Activated T-helper 1 cell treated with anti-CD3 and anti-CD28 coated beads, Interleukin-2, amount 50 U/mL, for 16 hours (primary cell): ENCODE measurements at places on chromosomes 4 and X.
A peak's percentile ranks its signal among the peaks of the same experiment; 100 is the strongest.

DNA sequence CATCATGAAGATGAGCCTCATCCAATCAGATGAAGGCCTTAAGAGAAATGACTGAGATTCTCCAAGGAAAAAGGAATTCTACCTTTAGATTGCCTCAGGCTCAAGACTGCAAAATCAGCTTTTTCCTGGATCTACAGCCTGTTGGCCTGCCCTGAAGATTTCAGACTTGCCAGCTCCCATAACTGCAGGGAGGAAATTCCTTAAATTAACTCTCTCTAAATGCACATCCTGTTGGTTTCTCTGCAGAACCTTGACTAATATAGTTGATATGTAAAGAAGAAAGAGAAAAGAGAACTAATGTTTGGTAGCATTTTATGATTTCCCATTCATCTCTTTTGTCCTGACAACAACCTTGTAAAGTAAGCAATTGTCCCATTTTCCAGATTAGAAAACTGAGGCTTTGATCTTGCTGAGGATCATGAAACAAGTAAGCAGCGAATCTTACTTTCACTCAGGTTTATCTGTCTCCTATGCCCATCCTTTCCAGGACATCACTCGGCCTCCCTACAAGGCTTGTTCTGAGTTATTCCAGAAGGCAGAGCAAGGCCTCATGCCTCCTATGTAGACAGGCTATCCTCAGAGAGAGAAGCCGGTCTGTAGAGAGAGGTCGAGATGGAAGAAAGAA lies 115.0 kb upstream of the LDB2 start:
- DNase-seq: no peak

- no peak for DNase-seq
These were observed 26.5 kb upstream of the TSR2 start for GRCh38 chrX:54413753-54414152.

DNA sequence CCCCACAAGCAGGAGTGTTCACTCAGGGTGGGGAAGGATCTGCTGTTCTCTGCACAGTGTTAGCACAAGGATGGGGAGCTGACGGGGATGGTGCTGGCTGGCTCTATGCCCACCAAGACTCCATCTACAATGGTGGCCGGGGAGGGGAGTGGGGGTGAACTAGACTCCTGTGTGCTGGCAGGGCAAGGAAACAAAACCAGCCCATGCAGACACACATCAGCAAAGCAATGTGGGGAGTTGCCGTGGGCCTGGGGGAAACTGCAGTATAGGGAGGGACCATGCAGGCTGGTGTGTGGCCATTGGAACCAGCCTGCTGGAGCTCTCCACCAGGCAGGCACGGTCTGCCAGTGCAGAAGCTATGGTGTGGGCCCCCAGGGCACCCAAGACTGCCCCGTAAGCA lies 195.1 kb downstream of the PWWP3B start:
- DNase-seq: no peak

GRCh38 chrX:101658661-101659491 lies 774 bp downstream of the ARMCX2 start:
- peak; percentile 18 for DNase-seq

DNA sequence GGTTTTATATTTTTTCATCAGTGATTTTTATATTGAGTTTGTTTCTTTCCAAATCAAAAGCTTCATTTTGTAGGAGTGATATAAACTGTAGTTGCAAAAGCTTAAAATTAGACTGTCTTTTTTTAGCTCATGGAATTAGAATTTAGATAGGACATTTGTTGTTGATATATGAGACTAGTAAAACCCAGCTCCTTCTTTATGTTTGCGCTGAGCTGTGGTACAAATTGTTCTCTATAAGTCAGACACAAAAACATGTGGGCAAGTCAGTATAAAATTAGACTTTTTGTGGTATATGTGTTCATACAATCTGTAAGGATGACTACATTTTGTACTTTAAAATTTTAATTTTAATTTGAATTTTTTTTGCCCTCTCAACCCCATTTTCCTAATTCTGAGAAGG lies 18.3 kb downstream of the FHIP1A start:
- no peak for DNase-seq

GRCh38 chr4:106530821-106531220 lies 162.2 kb upstream of the GIMD1 start:
- DNase-seq: no peak

DNA sequence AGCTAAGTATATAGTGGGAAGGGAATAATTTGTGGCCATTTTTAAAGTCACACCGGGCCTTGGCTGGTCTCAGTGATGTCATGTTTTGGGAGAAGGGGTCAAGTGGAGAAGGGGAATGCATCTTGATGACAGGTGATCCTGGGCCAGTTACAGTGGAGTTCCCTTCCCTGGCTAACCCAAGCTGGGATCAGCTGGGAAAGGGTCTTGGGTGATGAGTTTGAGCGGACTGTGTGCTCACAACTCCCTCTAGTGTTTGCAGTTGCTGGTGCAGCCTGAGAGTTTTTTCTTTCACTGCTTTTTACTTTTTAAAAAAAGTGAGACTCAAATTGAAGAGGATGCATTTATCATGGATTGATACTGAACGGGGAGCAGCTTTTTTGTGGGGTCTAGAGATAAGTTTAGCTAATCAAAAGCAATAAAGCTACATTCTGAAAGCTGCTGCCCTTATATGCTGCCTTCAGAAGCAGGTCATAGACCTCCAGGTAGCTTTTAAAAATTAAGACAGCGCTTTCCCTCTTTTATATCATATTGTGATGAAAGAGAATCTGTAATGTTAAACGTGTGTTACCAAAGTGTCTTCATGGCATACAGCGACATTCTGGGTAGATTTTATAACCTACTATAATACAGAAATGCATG lies 164.7 kb downstream of the DCLK2 start:
- DNase-seq: no peak

GRCh38 chrX:121036951-121037350 lies 10.5 kb upstream of the GLUD2 start:
- no peak for DNase-seq

- no peak for DNase-seq
These were observed 52.4 kb downstream of the GLRB start for GRCh38 chr4:157128395-157128794.

- no peak for DNase-seq
These were observed 108.8 kb downstream of the DDIT4L start for GRCh38 chr4:100081491-100081890.

- DNase-seq: no peak
These were observed 800.5 kb upstream of the DIAPH2 start for GRCh38 chrX:95884186-95884585.

GRCh38 chr4:142164767-142165500 lies 528.6 kb downstream of the IL15 start:
- no peak for DNase-seq

- DNase-seq: no peak
These were observed 56.4 kb upstream of the XIAP start for GRCh38 chrX:123803331-123803983.

DNA sequence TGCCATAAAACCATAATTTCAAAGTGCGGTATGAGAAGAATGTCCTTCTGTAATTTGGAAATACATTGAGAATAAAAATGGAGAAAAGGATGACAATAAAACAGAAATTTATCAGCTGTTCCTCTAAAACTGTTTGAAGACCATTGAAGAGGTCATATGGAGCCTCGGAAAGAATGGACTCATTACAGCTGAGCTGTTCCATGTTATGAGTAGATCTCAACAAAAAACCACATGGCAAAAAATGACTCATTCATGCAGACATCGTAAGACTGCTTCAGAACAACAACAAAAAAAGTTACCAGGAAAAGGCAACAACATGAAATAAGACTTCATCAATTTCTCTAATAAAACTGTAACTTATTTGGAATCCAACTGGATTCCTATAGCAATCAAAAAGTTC lies 39.7 kb downstream of the AKAP4 start:
- DNase-seq: no peak

GRCh38 chrX:132822634-132823012 lies 135.8 kb downstream of the HS6ST2 start:
- DNase-seq: no peak

DNA sequence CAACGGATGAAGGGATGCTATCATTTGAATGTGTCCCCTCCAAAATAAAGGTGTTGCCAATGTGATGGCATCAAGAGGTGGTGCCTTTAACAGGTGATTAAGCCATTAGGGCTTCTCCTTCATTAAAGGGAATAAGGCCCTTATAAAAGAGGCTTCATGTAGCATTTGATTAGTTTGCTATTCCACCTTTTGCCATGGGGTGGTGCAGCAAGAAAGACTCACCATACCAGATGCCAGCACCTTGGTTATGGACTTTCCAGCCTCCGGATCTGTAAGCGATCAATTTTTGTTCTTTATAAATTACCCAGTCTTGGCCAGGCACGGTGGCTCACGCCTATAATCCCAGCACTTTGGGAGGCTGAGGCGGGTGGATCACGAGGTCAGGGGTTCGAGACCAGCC lies 7.9 kb upstream of the SLC25A43 start:
- no peak for DNase-seq

DNA sequence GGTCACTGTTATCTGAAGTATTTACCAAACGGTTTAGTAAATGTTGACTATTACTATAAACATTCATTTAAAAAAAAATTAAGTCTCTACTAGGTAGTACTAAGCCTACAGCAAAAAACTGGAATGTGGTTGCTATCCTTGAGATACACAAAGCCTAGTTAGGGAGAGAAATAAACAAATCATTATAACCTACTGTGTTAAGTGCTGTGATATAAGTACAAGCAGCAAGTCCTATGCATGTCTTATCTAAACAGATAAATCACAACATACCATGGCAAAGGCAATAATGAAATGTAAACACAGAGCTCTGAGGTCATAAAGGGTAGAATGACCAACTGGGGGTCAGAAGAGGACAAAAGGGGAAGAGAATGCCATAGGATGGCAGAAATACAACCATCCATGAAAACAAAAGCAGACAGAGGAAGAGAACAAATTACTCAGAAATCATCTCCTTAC lies 92.2 kb downstream of the RNF150 start:
- no peak for DNase-seq

GRCh38 chr4:127832585-127832984 lies 48.1 kb upstream of the PLK4 start:
- no peak for DNase-seq

DNA sequence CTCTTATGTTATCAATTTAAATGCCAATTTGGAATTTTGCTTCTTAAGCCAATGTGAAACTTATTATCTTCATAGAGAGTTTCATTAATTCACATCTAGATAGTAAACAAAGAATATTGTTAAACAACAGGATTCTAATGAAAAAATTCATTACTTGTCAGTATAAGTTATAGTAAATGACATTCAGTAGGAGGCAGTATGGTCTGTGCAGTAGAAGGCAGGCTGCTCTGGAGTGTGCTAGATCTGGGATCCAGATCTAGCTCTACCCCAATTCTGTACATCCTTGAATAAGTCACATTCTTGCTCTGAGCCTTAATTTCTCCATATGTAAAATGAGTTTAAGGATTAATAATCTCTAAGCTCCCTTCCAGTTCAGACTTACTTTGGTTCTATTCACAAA lies 202.7 kb upstream of the POU3F4 start:
- no peak for DNase-seq

DNA sequence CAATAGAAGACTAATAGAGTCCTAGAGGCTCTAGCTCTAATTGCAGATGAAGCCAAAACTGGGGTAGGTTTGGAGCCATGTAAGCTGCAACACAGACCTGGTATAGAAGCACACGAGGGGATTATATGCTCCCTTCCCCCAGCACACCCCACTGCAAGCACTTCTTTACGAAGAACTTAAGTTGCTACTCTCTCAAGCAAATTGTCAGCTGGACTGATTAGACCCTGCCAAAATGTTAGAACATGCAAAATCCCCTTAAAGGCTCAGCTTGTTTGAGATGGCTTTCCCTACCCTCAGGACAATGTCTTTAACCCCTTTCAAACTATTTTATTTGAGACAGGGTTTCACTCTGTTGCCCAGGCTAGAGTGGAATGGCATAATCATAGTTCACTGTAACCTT lies 4.7 kb upstream of the KIAA1210 start:
- no peak for DNase-seq

- DNase-seq: no peak
These were observed 103.6 kb downstream of the COMMD8 start for GRCh38 chr4:47359891-47360290.

GRCh38 chr4:77127215-77127614 lies 29.8 kb upstream of the CCNG2 start:
- no peak for DNase-seq

DNA sequence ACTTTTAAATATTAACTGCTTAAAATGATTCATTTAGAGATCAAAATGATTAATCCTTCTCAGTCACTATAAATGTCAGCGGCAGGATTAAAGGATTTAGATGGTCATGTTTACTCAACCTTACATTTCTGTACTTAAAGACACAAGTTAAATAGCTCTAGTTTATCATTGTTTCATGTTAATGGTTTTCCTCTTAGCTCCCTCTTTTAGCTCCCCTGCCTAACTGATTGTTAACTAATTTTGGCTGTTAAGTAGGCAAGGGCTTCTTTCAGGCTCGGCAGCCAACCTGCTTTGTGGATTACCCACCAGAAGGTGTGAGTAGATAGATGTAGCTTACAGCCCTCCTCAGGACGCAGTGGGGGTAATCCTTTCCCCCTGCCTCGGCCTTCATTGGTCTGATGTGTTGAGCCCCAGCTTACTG lies 96.0 kb downstream of the TENM3 start:
- no peak for DNase-seq

DNA sequence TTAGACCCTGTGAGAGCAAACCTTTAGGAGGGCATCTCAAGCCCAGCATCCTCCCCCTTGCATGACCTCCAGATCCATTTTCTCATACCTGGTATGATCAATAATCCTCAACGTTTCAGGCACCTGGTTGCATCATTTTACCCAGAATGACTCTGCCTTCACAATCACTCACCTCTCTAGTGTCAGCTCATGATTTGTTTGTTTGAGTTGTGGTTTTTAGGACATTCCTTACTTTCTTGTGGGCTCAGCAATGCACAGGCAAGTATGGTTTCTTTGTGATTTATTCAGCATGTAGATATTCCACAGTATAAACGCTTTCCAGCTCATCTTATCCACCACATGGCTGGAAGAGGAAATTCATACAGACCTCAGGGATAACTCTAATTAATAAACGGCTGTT lies 93.6 kb upstream of the CPEB2 start:
- DNase-seq: no peak

DNA sequence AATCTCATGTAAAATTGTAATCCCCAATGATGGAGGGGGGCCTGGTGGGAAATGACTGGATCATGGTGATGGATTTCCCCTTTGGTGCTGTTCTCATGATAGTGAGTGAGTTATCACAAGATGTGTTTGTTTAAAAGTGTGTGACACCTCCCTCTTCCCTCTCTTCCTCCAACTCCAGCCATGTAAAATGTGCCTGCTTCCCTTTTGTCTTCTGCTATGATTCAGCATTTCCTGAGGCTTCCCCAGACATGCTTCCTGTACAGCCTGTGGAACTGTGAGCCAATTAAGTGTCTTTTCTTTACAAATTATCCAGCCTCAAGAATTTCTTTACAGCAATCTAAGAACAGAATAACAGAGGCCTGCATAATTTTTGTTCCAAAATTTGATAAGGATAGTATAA lies 85.2 kb downstream of the ANAPC10 start:
- DNase-seq: no peak

GRCh38 chrX:48694776-48695533 lies 1.6 kb upstream of the SUV39H1 start:
- no peak for DNase-seq

GRCh38 chr4:55507612-55508011 lies 39.1 kb downstream of the CLOCK start:
- no peak for DNase-seq
